Cerebellar nuclear complex (tissue), 1 donor: ENCODE measurements at places on chromosomes 3 and 15.
A peak's percentile ranks its signal among the peaks of the same experiment; 100 is the strongest.

- no peak for DNase-seq
Observed at GRCh38 chr3:99627062-99627826, 11.2 kb upstream of the COL8A1 start.

DNA sequence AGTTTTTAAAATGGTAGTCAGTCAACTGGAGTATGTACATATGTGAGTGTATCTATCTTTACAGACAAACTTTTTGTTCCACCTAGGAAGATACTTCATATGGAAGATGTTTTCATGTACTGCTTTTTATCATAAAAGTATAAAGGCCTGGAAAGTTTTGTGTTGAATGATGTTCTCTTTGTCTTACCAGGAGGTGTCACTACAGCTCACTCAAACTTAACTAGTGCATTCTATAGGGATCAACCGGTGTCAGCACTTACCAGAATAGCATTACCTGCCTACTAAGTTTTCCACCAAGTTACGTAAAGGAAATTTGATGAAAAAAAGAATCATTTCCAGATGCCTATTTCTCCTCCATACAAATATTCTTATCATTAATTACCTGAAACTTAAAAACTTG is 522.6 kb upstream of the SEMA6D start:
- DNase-seq: no peak

- DNase-seq: no peak
Observed at GRCh38 chr3:22691407-22691806, 511.7 kb upstream of the UBE2E2 start.

DNA sequence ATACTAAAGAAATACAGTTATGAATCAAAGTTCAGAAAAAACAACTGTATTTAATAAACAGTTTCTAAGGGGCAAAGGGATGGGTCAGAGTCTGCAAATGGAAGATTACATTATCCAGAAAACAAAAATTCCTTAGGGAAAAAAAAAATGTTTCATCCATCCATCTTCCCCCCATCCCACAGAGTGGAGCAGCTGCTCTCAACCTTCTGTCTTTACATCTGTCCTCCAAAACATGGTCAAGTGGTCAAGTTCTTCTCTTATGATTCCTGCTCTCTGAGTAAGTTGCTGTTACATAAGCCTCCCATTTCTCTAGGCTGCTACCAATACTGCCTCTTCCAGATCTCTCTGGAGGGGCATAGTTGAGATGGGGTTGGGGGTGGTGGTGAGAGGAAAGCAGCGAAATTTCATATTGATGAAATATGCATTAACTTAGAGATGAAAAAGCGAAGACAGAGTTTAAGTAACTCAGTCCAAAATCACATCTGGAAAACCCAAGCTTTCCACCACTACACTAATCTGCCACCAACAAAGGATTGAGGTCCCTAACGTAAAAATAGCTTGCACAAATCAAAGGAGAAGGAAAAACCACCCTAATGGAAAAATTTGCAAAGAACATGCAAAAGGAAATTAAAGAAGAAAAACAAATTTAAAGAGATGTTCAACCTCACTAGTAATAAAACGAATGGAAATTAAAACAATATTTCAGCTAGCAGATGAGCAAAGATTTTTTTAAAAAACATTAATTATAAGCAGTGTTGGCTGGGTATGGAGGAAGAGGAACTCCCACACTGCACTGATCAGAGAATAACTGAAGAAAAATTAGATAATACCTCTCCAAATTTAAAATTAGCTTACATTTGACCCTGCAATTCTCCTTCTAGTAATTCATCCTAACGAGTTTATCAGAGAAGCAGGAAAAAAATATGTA is 109.5 kb downstream of the ST8SIA2 start:
- no peak for DNase-seq

DNA sequence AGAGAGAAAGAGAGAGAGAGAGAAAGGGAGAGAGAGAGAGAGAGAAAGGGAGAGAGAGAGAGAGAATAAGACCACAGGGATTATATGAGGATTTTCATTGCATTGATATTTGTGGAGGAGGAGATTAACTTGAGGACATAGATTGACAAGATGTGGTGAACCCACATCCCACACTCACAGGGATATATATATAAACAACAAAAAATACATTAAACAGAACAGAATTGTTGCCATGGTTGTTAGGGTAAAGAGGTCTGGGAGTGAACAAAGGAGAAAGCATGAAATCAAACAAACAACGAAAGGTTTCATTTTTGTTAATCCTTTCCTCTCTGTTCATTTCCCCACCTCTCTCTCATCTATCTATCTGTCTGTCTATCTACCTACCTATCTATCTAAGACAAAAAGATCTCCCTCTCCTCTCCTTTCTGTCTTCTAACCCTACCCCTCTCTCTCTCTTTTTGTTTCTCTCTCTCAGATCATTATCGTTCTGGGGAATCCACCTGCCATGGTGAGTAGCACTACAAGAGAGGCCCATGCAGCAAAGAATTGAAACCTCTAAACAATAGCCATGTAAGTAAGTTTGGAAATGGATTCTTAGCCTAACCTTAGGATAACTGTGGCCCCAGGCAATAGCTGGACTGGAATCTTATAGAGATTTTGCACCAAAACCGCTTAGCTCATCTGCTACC is 280.9 kb downstream of the RAP2B start:
- no peak for DNase-seq

- DNase-seq: no peak
Observed at GRCh38 chr15:20352241-20353200, 189.1 kb downstream of the GOLGA6L6 start.

GRCh38 chr3:31408720-31409119 is 124.0 kb upstream of the STT3B start:
- no peak for DNase-seq

GRCh38 chr15:44729408-44730127 is 6.8 kb upstream of the TRIM69 start:
- DNase-seq: peak; percentile 65

DNA sequence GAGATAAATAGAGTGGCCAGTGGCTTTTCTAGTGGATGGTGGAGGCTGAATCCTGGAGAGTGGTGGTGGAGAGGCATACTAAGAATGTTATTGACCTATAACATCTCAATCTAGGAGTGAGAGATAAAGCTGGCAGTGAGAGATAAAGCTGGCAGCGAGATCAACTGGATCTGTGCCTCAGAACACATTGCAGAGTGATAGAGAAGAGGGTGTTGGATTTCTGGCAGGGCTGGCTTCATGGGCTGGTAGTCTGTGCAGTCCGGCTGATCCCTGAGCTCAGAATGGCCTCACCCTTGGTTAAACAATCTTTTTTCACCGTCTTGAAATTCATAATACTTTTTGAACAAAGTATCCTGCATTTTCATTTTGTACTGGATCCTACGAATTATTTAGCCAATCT is 221.2 kb downstream of the NLGN1 start:
- DNase-seq: no peak

DNA sequence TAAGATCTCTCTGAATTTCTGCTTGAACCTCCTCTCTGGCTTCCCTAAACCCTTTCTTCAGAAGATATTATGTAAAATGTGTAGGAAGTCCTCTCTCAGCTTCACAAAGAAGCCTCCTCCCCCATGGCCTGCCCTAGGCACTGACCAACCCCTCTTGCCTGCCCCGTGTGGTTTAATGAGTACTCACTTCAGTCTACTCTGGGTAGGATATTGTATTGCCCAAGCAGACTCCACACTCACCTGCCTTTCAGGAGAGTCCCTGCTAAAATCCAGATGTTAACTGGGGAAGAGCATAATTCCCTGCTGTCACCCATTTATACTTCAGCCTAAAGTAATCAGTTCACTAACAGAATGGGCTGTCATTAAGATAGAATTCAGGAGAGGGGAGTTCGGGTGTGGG is 2.6 kb upstream of the AGBL1 start:
- DNase-seq: no peak

GRCh38 chr3:163951397-163951987 is 1126.8 kb downstream of the SI start:
- DNase-seq: no peak

GRCh38 chr15:55627730-55628368 is 39.7 kb upstream of the PYGO1 start:
- no peak for DNase-seq

GRCh38 chr3:187954516-187954872 is 199.5 kb upstream of the LPP start:
- DNase-seq: no peak

DNA sequence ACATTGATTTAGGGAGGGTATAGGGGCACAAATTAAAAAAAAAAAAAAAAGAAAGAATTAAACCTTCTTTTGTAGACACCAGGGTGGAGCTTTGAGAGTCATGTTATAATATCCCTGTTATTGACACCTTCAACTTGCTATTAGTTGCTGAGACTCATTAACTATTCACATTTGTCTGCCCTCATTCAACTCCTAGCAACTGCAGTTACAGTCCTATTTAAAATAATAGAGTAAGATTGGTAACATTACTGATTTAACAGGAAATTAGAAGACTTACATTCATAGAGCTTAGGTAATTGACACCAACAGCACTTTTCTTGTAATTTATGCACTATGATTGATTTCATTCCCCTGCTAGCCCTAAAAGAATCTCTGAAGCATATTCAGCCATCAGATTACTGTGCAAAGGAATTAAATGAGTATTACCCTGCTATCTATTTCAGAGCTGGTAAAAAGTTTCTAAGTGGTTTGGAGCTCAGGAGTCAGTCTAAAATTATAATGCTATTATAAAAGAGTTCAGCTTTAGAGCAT is 148.8 kb upstream of the TBL1XR1 start:
- no peak for DNase-seq

GRCh38 chr3:172595664-172596393 is 72.6 kb upstream of the TNFSF10 start:
- DNase-seq: no peak

GRCh38 chr15:55197362-55197705 is 593 bp upstream of the RSL24D1 start:
- DNase-seq: no peak

GRCh38 chr3:60770532-60770931 is 480.7 kb downstream of the FHIT start:
- no peak for DNase-seq

DNA sequence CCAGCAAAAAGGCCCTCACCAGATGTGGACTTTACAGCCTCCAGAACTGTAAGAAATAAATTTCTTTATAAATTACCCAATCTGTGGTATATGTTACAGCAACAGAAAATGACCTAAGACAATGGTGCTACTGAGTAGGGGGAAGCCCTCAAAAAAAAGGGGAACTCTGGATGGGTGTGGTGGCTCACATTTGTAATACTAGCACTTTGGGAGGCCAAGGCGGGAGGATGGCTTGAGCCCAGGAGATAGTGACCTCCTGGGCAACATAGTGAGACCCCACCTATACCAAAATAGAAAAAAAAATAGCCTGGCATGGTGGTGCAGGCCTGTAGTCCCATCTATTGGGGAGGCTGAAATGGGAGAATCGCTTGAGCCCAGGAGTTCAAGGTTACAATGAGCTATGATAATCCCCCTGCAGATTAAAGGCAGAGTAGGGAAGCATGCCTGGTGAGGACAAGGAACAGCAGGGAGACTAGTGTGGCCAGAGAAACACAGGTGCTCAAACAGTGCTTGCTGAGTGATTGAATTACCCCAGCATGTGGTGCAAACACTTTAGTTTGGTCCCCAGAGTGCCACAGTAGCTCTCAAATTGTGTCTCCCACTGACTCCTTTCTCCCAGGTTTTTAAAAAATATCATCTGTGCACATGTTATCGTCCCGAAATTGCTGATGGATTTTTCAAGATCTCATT is 13.9 kb upstream of the USP3 start:
- no peak for DNase-seq

- no peak for DNase-seq
Observed at GRCh38 chr3:145776782-145777408, 384.1 kb downstream of the PLOD2 start.

DNA sequence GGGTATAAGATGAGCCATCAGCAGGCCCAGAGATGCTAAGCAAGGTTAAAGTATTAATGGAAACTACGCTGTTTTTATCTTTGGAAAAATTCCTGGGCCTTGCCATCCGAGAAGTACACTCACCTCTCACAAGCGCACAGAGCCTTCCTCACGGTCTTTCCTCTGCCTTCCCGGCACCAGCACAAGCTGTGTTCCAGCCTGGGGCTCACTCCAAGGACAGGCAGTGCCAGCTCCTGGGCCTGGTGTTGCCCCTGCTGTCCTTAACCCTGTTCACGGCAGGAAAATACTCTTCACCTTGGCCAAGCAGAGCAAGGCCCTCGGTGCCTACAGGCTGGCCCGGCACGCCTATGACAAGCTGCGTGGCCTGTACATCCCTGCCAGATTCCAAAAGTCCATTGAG is 14.3 kb upstream of the RHO start:
- DNase-seq: no peak

DNA sequence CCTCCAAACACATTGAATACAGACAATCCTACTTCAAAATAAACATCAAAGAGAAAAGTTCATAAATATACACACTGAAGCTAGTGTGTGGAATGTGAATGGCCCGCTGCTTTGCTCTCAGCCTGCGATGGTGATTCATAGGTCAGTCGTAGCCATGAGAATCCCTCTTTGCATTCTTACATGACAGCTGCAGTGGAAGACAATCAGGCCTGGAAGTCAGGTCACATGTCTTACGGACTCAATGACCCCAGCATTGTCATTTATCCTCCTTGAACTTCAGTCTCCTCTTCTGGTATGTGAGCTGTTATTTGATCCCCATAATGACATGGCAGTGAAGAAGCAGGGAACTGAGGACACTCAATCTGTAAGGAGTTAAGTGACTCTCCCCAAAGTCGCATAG is 217.8 kb upstream of the EOMES start:
- no peak for DNase-seq

DNA sequence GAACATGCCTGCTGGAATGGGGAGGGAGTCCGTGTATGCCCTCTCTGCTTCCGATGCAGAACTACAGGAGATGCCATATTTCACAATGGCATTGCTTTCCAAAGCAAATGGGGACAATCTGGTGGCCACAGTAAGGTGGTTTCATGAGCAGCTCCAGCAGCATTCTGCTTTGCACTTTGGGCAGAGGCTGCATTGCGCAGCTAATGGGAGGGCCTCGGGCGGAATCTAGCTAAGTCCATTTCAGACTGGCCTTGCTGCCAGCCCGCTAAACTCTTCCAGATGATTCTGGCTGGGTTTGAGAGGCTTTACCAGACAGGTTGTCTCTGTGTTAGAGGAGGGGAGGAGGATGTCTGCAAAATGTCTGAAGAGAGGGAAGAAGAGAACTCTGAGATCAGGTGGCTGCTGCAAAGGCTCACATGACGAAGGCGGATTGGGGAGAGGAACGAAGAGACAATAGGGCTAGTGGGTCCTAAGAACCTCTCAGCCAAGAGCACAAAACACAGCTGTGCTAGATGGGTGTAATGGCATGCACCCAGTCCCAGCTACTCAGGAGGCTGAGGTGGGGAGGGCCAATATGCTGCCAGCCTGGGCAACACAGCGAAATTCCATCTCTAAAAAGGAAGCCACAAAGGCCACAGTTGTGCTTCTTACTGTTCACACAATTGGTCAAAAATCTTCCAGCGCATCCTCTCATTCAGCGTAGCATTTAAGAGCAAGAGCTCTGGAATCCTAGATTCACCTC is 63.7 kb downstream of the BDH1 start:
- no peak for DNase-seq

- no peak for DNase-seq
Observed at GRCh38 chr15:39709941-39710340, 72.7 kb downstream of the FSIP1 start.

DNA sequence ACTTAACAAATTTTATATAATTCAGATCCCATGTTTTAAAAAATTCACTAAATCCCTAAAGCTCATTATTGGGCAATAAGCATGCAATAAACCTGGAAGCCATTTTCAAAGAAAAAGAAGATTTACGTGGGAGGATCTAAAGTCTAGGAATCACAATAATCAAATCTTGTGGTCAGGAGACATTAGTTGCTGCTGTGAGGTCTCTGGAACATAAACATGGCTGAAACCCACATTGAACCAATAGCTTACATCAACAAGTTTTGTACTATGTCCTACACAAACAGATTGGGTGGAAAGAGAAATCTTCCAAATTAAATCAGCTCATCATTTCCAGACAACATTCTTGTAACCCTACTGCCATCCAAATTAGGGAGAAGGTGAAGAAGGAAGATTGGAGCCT is 121.9 kb upstream of the EPHA3 start:
- no peak for DNase-seq
